ENCODE measurements at places on chromosomes 5 and 9. TPM values are rescaled to one million over a fixed set of nuclear protein-coding genes. Genes with fewer than 3 reads are reported as not detected.

DNA sequence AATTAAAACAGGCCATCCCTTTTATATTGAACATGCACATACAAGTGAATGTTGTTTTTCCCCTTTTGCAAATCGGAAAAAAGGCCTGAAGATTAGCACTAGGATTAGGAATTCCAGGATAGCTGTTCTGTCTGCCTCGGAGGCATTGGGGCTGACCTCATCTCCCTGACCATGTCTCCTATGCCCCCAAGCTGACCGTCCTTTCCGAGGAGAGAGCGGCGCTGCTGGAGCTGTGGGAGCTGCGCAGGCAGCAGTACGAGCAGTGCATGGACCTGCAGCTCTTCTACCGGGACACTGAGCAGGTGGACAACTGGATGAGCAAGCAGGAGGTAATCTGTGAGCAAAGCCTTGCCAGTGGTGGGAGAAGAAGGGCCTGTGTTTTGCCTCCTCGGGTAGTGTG lies 28.3 kb downstream of the SPTAN1 start:
- no peak for DNase-seq

DNA sequence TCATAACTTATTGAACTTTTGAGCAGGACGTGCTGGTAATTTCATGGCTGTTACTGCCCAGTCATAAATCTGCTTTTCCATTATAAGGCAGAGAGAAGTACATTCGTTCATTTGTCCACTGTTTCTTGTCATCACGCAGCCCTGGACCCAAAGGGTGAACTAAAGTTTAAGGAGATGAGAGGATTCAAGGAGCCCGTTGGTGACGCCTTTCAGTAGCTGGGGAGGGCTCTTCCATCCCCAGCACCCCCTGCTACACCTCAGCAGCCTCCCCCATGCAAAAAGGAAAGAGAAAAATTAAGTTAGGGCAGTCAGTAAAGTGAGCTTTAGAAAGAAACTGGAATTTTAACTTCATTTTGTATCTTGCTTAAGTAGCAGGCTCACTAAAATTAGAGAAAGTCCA lies 2.9 kb downstream of the FOXE1 start:
- no peak for DNase-seq

- DNase-seq: no peak
These were observed 10.6 kb downstream of the PTBP3 start for GRCh38 chr9:112322701-112323377.

SPINK6 gene
- not detected for total RNA-seq

Measured in RPMI7951 (cell line).